ENCODE measurements at places on chromosomes 5 and 9.

- DNase-seq, result no peak
These were observed 31.4 kb downstream of the ACTBL2 start for GRCh38 chr5:57450991-57451876.

GRCh38 chr5:176740702-176741496 is 69.5 kb upstream of the UNC5A start:
- no peak for DNase-seq

DNA sequence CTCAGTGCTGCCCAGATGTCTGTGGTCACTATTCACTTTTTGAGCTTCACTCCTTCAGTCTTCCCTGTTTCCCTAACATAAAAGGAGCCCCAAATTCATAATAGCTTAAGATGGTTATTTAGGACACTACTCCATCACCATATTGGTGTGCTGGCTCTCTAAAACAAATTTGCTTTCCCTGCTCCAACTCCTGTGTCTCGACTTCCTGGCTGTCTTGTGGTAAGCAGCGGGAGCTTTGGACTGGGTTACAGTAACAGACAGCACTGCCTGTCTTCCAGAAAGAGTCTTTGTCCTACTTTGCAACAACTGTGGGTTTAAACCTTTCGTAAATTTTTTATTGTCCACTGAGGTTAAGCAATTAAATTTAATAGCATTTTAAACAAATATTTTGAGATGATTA is 389.4 kb downstream of the CDH9 start:
- DNase-seq, result no peak

- no peak for DNase-seq
These were observed 234.9 kb upstream of the TARS1 start for GRCh38 chr5:33205727-33206410.

- DNase-seq, result no peak
These were observed 913.9 kb downstream of the TLE4 start for GRCh38 chr9:80485420-80486250.

GRCh38 chr9:91488341-91488740 is 64.7 kb upstream of the NFIL3 start:
- DNase-seq, result no peak

DNA sequence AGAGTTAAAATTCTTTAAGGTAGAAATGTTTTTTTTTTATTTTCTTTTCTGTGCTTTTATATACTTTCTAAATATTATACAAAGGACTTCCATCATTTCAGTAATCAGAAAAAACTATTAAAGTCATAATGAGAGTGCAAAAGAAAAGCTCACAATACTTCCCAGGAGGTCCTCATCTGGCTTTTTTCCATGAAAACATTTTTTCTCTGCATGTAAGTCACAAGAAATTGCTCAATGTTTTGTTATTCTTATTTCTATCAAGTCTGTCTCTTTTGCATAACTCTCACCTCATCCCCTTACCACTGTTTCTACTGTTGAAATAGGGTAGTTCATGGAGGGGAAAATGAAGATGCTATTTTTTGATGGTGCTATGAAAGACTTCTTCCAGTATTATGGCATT is 375.0 kb downstream of the TMEM232 start:
- no peak for DNase-seq

- DNase-seq, result no peak
These were observed 41.9 kb downstream of the LIX1 start for GRCh38 chr5:97100476-97100875.

DNA sequence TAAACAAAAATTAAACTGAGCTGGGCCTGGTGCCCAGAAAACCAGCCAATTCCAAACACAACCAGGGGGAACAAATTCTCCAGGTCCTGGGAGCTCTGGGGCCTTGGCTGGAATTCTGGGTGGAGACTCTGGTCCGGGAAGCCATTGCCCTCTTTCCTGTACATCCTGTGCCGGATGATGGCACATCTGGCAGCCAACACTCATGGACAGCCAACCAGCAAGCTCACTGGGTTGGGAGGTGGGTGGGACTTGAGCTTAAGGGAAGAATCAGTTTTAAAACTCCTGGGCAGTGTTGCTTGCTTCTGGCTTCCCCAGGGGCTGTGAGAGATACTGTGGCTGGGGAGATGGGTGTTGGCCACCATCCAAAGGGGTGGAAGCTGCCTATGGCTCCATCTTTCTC is 56.1 kb downstream of the PCDH1 start:
- no peak for DNase-seq

GRCh38 chr5:171952021-171952420 is 54.4 kb downstream of the FBXW11 start:
- no peak for DNase-seq

DNA sequence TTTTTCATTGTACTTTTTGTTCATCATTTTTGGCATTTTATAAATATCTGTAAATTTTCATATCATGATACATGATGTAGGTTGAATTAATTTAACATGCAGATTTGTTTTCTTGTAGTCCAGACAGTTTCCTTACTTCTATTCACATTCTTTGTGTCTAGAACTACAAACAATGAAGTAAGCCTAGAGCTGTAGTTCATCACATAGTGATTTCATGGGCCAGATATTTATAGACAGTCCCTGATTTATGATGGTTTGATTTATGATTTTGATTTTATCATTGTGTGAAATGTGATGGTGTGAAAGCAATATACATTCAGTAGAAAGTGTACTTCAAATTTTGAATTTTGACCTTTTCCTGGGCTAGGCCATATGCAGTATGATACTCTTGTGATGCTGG is 139.0 kb downstream of the ARHGEF28 start:
- no peak for DNase-seq

GRCh38 chr5:80487444-80487828 is 464 bp upstream of the FAM151B start:
- DNase-seq, result no peak

- no peak for DNase-seq
These were observed 112.7 kb downstream of the PDZD2 start for GRCh38 chr5:31751610-31752009.

Measured in T-helper 22 cell (primary cell).